ENCODE measurements at places on chromosomes 12 and 14.

- DNase-seq = no peak
Measured at GRCh38 chr14:52844262-52845060, 53.1 kb upstream of the GNPNAT1 start.

DNA sequence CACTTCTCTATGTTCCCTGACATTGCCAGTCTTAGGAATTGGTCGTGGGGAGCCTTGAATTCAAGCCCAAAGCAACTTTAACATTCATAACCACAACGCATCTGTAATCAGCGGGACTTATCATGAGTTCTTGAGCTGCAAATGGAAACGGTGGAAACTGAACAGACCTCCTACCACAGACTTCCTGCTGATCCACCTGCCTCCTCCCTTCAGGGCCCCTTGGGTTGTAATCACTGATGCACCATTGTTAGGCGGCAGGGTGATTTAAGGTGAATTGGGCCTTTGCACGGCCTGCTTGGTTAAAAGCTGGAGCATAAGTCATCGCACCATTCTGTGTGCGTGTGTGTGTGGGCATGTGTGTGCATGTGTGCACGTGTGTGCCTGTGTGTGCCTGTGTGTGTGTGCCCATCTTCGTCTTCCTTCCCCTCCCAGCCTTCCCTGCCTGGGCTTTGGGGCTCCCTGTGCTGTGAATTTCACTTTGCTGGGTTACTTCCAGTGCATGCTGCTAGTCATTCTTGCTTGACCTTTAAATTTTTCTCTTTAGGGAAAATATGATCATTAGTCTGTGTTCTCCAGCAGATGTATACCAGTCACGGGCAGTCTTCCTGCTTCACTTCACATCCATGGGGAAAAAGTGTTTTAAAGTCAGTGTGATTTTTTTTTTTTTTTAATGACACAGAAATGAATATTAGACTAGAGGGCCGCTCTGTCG is 29.1 kb downstream of the CHST11 start:
- no peak for DNase-seq

DNA sequence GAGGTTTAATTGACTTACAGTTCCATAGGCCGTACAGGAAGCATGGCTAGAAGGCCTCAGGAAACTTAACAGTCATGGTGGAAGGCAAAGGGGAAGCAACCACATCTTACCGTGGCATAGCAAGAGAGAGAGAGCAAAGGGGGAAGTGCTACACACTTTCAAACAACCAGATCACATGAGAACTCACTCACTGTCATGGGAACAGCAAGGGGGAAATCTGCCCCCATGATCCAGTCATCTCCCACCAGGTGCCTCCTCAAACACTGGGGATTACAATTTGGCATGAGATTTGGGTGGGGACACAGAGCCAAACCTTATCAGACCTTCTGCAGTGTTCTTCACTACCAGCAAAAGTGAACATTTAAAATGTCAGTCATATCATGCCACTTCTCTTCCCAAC is 58.9 kb downstream of the USP15 start:
- DNase-seq = no peak

DNA sequence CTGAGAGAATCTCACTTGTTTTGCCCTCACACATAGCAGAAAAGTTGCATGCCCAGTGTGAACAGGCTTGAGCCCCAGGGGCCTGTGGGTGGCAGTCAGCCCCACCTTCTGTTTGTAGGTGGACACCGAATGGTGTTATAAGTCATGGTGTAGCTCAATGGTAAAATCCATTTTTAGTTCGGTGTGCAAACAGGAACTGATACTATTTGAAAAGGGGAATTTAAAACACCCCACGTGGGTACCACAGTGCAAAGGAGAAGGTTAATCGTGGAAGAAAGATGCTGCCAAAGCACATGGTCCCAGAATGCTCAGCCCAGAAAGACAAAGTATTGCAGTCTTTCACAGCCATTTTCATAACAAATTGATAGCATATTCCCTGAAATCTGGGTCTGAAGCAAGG is 71.8 kb upstream of the GZMB start:
- DNase-seq = no peak

- DNase-seq = no peak
Measured at GRCh38 chr14:20676072-20676471, 8.3 kb upstream of the RNASE4 start.

DNA sequence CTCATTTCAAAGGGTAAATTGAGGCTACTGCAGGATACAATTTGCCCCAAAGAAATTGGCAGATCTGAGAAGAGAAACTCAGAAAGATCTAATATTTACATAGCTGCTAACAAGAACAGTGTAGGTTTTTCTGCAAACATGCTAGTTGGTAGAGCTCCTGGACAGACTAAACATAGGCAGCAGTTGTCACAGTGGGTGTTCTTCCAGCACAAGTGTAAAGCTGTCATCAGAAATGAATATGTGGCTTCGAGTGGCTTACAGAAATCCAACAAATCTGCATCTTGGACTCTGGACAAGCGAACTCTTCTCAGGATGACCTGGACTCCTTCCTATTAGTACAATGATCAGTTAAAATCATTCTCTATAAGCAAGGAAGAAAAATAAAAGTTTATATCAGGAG is 5.9 kb downstream of the CBX5 start:
- DNase-seq = no peak

DNA sequence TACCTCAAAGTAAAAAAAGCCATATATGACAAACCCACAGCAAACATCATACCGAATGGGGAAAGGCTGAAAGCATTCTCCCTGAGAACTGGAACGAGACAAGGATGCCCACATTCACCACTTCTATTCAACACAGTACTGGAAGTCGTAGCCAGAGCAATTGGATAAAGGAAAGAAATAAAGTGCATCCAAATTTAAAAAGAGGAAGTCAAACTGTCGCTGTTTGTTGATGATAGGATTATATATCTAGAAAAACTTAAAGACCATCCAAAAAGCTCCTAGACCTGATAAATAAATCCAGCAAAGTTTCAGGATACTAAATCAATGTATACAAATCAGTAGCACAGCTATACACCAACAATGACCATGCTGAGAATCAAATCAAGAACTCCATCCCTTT is 5.2 kb downstream of the NDUFA12 start:
- DNase-seq = no peak

DNA sequence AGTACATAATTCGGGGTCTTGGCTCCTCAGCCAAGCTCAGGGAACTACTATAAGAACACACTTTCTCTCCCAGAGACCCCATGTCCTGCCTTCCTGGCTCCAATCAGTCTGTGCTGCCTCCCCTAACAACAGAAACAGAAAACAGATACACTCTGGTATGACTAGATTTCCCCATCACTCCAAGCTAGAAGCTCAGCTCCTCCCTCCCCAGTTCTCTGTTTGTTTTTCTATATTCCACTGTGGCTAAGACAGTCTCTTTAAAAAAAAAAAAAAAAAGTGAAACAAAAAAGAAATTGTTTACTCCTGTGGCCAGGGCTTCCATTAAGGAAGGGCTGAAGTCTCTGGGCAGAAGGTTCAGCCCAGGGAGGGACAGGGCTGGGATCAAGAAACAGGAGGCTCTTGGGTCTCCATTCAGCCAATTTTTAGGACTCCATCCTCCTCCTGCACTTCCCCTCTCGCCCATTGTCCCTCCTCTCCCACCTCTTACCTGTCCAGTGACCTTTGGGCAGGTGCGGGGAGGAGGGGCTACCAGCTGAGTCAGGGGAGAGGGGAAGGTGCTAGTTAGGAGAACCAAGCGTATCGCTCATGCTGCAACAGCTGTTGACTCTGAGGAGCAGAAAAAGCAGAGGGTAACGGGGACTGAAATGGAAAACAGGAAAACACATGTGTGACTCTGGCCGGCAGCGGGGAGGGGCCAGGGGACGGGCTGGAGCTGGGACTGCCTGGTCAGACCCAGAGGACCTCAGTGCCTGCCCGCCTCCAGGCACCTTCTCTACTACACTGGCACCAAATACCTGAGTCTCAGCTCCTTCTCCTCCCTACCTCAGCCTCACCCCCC is 4.1 kb upstream of the SLC7A7 start:
- no peak for DNase-seq

GRCh38 chr12:27060740-27061139 is 21.6 kb downstream of the C12orf71 start:
- DNase-seq = no peak

GRCh38 chr12:130949806-130950205 is 3.9 kb upstream of the ADGRD1 start:
- no peak for DNase-seq

DNA sequence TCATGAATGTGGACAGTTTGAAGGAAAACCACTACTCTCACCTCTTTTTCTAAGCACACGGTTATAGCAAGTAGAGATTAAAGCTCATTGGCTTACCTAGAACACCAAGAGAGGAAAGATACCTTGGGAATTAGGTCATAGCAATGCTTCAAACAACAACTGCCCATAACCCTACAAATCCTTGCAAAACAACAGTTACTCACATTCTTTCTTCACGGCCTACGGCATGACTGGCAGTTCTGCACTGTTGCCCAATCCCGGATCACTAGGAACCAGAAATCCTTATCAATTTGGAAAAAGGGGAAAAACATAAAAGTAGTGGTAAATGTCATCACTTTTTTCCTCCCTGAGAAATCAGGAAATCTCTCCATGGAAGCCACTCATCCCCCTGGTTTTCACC is 9.6 kb upstream of the ISM2 start:
- no peak for DNase-seq

DNA sequence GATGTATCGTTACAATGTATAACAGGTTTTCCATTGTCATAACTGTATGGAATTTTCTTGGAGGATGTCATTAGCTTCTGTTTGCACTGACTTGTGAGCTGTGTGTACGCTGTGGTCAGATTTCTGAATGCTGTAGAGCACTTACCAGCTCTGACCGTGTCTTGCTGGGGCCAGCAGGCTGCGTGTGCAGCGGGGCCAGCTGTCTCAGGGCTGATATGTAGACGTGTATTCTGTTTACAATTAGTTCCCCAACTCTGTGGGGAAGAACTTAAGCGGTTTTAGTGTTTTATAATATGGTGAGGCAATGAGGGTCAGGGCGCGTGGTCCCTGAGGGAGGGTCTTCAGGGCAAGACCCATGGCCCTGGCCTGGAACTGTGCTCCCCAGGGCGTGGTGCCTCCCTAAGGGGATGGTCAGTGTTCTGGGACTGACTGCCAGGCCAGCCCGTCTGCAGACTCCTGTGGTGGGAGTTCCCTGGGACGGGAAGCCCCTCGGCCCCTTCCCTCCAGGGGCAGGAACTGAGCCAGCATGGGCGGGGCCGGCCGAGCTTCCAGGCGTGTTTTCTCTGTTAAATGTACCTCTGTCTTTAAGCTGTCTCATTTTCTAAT is 18.7 kb downstream of the XRCC3 start:
- DNase-seq = no peak

DNA sequence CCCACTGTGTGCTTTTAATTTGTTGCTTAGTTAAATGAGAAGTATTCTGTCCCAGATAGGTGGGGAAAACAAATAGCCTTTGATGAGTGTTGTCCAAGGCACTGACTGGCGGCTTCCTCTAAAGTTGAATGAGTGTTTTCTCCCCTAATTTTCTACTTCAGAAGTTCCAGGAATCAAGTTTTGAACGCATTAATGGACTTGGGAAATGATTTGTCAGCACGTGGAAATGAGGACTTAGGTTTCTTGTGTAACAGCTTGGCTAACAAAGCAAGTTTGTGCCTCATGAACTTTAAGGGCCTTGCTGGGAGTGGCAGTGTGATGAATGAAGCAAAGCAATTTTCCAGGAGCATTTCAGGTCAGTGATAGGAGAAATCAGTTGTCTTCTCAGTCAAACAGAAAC is 56.9 kb downstream of the LIN52 start:
- no peak for DNase-seq

- DNase-seq = peak; percentile 39
Measured at GRCh38 chr12:70243510-70244371, 508 bp downstream of the CNOT2 start.

- DNase-seq = no peak
Measured at GRCh38 chr14:65888677-65889076, 476.1 kb downstream of the FUT8 start.

DNA sequence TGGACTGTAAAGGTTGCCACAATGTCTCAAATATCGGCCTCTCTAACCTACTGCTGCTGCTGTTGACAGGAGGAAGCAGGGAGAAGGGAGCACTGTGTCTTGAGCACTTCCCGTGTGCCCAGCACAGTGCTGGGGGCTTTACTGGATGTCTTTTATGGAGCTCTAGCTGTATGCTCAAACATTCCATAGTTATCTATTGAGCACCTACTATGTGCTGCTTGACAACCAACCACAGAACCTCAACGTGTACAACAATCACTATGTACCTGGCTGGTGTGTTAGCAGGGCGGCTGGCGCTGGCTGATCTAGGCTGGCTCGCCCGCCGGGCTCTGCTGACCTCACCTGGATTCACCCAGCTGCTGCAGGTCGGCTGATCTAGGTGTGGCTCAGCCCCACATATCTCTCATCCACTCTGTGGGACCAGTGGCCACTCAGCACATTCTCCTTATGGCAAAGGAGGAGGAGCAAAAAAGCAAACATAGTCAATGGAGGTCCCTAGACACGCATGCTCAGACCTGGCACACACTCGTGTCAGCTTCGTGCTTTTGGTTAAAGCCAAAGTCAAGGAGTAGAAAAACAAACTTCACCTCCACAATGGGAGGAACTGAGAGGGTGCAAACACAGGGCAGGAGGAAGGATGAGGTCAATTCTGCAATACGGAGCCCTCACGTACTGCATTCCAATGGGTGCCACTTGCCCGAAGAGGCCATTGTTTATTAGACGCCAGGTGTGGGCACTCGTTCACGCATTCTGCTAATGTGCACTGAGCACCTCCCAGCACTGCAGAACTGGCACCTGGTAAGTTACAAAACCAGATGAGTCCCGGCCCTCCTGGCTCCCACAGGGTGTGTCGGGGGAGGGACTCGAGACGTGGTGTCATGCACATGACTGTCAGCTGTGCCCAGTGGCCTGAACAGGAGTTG is 147.2 kb downstream of the SCARB1 start:
- DNase-seq = no peak

- peak; percentile 16 for DNase-seq
Measured at GRCh38 chr12:94676031-94676641, 25.8 kb upstream of the TMCC3 start.

DNA sequence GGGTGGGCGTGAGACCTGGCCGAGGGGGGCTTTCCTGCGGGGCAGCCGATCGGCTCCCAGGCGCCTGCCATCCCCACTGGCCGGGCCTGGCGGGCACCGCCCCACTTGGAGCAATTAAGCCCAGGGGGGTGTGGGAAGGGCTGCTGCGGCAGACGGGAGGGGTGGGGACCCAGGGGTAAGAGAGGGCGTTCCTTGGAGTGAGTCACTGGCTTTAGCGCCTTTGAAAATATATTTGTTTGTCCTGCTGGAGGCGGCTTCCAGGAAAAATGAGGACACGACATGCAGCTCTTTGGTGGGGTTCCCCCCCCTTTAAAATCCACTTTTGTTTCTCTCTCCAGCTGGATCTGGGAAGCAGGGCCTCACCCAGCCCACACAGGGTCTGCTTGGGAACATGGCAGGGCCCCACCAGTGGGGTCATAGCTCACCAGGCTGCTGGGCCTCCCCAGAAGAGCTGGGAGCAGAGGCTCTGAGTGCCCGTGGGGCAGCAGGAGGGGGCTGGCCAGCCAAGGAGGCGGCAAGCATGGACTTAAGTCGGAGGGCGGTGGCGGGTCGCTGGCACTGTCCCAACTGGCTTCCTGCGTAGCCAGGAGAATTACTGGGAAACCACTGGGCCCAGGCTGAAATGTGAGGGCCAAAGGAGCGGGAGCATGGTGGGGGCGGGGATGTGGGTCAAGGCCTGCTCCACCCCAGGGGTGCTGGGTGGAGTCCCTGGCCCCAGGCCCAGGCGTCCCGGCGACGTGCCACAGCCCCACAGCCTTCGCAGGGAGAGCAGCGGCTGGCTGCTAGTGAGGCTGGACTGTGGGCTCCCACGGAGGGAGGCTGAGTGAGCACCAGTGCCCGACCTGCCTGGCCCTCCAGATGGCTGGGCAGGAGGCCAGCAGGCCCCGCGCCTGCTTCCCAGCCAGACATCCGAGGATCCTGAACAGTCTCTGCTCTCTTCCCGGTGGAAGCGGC is 128.0 kb downstream of the RFLNA start:
- no peak for DNase-seq
